ENCODE measurements at places on chromosomes 1 and 21.

- DNase-seq, result no peak
Measured at GRCh38 chr1:229087339-229087738, 183.6 kb upstream of the RAB4A start.

- DNase-seq, result no peak
Measured at GRCh38 chr1:204081791-204082513, 9.0 kb downstream of the SOX13 start.

DNA sequence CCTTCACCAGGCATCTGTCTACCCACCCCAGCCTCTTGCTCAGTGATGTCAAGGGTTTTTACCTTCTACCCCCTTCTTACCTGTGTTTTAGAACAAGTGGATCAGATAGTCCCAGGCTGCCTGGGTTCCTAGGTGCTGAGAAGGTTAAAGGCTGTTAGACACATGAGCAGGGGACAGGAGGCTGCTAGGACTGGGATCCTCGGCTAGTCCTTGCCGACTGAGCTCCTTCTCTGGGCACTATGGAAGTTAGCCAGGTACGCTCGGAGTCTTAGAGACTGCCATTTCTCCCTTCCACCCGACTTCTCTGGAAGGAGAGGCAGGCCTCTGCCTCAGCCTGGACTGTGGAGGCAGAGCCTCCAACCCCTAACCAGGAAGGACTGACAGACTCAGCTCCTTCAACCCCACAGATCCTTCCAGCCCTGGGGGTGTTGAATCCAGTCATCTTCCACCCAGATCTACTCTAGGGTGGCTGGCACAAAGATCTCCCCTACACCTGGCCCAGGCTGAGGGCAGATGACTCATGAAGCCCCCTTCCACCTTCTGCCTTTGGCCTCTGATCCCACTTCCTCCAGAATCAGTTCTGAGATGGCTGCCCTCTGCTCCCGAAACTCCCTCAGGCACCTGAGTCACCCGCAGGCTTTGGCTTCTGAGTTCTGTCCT, at the start of gene DYNLT4:
Gene DYNLT4 (minus strand): TSS at position 648 of the 660 bp plus-strand sequence. CDS start 683 bp downstream, outside the sequence.
- DNase-seq, result no peak

- no peak for DNase-seq
Measured at GRCh38 chr1:154419620-154420571, 14.8 kb downstream of the IL6R start.

DNA sequence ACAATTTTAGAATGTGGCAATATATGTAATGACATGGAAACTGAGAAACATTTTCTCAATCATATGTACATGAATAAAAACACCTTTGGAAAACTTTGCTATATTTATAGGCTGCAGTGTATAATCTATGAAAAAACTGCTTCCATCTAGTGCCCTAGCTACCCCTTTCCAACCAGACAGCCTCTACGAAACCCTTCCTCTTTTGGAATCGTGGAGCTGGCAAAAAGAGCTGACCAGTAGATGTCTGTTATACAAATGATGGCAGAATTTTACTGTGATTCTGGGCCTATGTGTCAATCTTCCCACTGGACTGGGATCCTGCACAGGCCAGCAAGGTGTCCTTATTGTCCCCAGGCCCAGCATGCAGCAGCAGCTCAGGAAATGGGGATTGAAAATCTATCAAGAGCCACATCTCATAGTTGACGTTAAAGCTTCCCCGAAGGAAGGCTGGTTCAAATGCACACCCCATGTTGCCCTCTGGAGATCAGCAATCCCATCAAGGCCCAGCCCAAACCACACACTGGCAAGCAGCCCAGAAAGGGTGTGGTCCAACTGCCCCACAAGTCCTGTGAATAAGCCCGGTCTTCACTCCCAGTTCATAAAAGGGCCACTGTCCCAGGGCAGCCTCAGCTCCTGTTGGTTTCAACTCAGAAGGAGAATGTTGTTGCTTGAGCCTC, 8.8 kb upstream of the FAM20B start:
- DNase-seq, result peak; percentile 49

GRCh38 chr1:16130827-16131226, 25.0 kb downstream of the EPHA2 start:
- no peak for DNase-seq

GRCh38 chr1:213687832-213688231, 299.9 kb upstream of the PROX1 start:
- DNase-seq, result no peak

DNA sequence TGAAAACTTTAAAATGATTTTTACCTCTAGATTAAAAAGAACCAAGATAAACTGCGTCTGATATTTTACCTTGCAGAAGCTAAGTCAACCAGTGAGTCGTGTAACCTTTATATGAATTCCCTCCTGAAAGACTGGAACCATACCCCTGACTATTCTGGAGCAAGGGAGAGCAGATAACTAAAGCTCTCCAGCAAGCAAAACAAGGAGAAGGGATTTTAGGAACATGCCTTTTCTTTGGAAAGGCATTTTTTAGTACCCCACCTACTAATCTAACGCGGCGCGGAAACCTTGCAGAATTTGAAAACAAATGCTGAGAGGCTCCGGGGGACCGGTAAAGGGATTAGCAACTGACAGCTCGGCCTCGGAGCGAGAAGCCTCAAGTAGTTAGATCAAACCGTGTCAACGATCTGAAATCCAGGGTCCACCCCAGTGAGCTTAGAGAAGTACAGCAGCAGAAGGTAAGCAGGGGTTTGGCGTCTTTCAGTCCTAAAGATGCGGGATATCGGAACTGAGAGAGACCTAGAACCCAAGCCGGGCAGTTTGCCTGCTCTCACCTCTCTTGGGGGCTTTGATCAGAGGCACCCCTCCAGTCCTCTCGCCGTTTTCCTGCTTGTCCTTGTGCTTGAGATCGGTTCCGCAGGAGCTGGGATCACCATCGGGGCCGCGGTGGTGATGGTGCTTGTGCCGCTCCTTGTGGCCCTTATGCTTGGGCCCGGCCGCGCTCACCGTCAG, 954 bp downstream of the RSBN1 start:
- DNase-seq, result no peak

DNA sequence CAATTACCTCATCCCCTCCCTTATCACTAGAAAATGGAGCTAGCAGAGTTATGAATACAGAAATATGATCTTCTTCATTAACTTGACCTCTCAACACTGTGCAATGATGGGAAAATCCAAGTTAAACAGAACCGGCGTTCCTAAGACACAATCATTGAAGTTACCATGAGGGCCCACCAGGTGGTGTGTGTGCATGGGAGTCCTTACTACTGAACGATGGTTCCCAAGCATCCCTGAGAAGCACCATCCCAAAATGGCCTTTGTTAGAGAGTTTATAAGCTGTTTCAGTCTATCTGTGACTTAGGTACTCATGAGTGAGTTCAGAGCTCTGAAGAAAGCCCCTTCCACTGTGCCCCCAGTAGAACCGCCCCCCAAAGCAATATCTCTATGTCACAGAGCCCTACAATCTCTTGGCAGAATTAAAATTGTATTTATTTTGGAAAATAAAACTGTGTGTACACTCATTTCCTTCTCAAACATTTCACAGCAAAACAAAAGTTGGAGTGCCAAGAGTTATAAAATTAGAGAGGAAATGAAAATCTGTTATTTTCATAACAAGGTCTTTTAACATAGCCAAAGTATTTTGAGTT, 56.8 kb downstream of the PLD5 start:
- peak; percentile 79 for DNase-seq
